Muscle of leg (tissue), 16 donors: ENCODE measurements at places on chromosomes 3 and 15. TPM values are rescaled to one million over a fixed set of nuclear protein-coding genes. Genes with fewer than 3 reads are reported as not detected.

DNA sequence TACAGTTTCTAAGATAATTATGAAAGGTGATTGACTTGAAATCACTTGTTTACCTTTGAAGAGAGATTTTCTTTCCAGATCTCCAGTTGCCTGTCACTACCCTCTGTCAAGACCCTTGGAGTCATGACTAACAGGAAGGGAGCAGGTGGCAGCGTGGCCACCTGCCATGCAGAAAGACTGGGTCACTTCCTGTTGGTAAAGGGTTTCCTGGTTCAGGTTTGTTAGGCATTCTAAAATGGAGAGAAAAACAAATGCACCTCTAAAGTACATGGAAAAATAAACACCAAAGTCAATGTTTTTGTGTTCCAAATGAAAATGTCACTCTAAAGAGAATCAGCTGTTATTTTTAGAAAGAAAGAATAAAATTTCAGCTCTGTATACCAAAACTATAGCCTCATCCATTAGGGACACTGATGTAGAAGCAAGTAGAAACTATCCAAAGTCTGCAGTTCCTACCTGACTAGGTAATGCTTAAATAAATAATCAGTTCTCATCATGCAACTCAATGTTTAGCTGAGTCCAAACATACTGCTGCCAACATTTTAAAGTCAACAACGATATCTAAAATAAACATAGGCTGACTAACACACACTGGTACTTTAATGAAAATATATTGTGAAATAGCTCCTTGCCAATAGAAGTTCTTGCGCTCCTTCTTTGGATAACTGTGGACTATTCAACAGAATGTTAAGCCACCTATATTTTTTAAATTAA lies 23.9 kb upstream of the TM4SF1 start:
- no peaks in the 10 kb centered on the region for H3K4me1 ChIP-seq
- H3K4me3 ChIP-seq, result no peak overlapping the region
- no peak for DNase-seq
- no peaks in the 10 kb centered on the region for H3K36me3 ChIP-seq

DNA sequence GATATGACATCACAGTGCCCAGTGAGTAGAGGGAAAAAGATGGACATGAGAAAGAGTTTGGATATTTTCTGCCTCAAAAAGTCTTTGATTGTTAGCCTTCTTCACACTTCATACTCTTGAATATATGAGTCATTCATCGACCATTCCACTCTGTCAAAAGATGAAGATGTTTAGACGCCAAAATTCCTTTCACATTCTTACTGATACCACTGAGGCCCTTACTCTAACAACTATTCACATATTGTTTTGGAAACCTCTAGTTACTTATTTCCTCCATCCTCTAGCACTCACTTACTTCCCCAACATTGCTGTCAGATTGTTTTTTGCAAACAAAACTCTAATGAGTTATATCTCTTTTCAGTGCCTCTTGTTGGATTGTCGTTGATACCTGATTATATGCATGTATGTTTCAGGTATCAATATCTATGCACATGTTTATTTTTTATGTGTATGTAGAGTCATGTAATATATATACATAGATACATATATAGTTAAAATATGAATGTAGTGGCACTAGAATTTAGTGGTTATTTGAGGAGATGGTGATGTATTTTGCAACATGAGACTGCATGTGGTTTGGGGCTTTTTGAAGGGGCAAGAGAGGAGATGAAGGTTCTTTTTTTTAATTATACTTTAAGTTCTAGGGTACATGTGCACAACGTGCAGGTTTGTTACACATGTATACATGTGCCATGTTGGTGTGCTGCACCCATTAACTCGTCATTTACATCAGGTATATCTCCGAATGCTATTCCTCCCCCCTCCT lies 40.0 kb upstream of the OR5H6 start:
- H3K27ac ChIP-seq, result no peak overlapping the region
- no peak overlapping the region for H3K4me3 ChIP-seq
- no peaks in the 10 kb centered on the region for H3K4me1 ChIP-seq
- H3K27me3 ChIP-seq, result no peaks in the 10 kb centered on the region

DNA sequence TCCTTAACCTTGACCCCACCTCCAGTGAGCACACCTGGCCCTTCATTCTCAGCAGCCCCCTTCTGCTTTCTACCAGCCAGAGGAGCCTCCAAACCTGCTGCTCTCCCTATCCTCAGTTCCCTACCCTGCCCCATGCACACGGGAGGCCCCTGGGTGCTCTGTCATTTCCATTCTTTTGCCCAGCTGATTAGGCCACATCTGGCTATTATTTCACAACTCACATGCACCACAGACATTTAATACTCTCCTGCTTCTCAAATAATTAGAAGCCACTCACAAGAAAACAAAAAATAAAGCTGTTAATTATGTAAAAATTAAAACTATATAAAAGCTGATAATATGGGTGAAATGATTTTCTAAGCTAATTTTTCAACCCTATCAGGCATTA lies 50.7 kb downstream of the MYLK start:
- H3K27ac ChIP-seq, result no peak overlapping the region
- H3K27me3 ChIP-seq, result no peaks in the 10 kb centered on the region
- H3K36me3 ChIP-seq, result no peaks in the 10 kb centered on the region
- H3K4me3 ChIP-seq, result no peak overlapping the region
- peaks cover 4% of the 10 kb centered on the region for H3K4me1 ChIP-seq

Gene ADAMTS9
- polyA plus RNA-seq, result 74.4 TPM

DNA sequence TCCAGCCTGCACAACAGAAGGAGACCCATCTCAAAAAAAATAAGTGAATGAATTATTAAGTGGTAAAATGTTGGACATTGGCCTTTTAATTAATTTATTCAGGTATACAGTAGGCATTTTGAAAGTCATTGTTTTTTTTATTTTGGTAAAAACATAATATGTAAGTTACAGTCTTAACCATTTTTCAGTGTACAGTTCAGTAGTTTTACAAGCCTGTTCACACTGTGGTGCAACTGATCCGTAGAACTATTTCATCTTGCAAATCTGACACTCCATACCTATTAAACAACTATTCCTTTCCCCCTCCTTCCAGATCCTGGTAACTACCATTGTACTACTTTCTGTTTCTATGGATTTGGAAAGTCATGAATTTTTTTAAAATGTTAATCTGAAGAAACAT lies 36.1 kb upstream of the APH1B start:
- H3K4me1 ChIP-seq, result peaks cover 6% of the 10 kb centered on the region
- no peak overlapping the region for H3K27ac ChIP-seq
- no peak for DNase-seq
- H3K27me3 ChIP-seq, result no peaks in the 10 kb centered on the region
- peaks cover 2% of the 10 kb centered on the region for H3K36me3 ChIP-seq

Gene ANAPC13
- polyA plus RNA-seq, result 67.6 TPM

Gene TCTA
- 19.7 TPM for polyA plus RNA-seq
